ENCODE measurements at places on chromosomes 12 and 14.

DNA sequence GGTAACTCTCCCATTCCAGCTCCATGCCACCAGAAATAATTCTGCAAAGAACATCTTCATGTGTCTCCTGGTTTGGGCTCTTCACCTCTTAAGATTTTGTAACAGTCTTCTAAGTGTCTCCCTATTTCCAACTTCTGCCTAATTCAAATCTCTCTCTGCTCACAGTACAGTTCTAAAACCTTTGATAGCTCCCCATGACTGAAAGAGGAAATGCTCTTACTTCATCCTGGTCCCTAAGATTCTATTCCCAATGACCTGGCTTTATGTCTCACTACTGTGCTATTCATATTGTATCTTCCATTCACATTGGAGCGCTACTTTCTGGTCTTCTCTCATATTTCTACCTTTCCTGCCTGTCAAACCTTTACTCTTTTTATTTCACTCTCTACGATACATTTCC lies 1.6 kb downstream of the AMN1 start:
- DNase-seq = no peak

DNA sequence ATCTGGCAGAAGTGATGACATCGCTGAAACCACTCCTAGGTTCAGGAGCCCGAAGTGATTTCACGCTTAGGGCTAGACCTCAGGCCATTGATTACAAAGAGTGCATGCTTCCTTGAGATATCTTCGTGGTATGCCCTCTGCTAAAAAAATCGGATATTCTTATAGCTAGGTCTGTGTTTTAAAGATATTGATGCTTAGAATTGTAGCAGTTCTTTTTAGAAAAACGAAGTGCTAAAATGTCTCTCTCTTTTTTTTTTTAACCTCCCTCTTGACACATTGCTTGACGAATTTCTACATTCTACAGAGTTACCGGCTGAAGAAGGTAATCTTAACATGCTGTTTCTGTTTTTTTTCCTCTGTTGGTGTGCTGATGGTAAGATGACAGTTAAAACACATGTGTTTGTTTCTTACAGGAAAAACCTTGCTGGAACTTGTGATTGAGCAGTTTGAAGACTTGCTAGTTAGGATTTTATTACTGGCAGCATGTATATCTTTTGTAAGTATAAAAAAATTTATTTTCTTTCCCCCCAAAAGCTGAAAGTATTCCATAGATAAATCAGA lies 1.3 kb downstream of the ATP2A2 start:
- no peak for DNase-seq

GRCh38 chr14:65495196-65495595 lies 82.7 kb downstream of the FUT8 start:
- DNase-seq = no peak

DNA sequence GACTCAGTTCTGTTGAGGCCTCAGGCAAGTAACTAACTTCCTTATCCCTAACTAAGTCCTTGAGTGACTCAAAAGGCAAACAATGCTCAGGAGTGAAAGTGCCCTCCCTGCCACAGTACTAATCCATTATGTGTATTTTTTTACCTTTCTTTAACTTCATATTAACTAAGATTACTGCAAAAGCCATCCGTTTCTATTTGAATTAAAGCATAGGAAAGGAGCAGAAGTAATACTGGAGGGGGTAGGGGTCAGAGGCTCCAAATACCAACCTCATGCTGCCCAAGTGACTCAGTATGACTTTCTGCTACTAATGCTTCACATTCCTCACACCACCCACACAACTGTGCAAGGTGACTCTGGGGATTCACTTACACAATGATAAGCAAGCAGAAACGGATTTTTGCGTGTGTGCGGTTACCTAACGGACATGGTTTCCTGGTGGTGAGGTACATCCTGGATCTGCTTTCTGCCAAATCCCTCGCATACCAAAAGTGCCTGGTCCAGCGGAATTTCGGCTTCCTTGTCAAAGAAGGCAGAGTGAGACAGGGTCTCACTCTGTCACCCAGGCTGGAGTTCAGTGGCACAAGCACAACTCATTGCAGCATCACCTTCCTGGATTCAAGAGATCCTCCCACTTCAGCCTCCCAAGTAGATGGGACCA lies 25.1 kb downstream of the MOK start:
- DNase-seq = no peak

DNA sequence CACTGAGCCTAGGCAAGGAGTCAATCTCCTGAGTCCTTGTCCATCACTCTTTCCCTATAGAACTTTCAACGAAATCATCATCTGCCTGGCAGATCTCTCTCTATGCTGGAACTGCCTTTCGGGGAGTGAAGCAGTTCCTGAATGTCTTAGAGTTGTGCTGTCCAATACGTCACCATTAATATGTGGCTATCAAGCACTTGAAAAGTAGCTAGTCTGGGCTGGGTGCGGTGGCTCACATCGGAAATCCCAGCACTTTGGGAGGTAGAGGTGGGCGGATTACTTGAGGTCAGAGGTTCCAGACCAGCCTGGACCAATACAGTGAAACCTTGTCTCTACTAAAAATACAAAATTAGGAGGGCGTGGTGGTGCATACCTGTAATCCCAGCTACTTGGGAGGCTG lies 35.1 kb downstream of the NRDE2 start:
- DNase-seq = no peak

GRCh38 chr12:51085757-51086156 lies 2.4 kb upstream of the CSRNP2 start:
- no peak for DNase-seq

DNA sequence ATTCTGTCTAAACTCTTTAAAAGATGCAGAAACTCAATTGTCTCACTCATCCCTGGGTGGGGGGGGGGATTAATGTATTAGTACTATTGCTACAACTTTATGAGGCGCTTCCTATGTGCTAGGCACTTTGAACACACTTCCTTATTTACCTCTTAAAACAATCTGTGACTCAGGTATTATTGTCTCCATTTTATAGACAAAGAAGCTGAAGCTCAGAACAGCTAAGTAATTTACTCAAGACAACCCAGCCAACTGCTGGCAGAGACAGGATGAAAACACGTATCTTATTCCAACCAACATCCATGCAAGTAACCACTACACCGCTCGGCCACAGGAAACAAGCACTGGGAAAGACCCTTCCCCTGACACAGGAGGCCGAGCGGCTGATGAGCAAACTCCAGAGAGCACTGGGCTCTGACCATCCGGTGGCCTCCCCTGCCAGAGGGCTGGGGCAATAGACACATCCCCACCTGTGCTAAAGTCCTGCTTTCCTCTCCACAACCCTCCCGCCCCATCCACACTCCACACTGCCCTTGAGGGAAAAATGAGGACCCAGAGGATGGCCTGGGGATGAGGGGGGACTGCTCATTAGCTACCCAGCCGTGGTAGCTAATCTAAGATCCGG lies 244.2 kb downstream of the DPF3 start:
- no peak for DNase-seq

- DNase-seq = no peak
Observed at GRCh38 chr12:26555139-26555538, 277.9 kb downstream of the ITPR2 start.

DNA sequence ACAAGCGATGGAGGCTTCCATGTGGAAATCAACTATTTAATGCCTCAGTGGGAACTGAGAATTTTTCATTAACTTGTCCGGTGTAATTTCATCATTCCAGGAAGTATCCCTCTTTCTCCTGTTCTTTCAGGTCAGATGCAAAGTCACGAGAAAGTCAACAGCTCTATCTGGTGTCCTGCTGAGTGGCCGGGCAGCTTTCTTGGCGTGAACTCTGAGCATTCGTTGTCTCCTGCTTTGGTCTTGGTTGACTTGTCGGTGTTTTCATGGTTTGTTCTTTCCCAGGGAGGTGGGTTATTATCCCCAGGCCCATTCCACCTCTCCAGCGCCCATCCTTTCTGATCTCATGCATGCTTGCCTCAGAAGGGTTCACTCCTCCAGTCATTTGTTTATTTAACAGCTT lies 149.1 kb downstream of the GLT1D1 start:
- DNase-seq = no peak

DNA sequence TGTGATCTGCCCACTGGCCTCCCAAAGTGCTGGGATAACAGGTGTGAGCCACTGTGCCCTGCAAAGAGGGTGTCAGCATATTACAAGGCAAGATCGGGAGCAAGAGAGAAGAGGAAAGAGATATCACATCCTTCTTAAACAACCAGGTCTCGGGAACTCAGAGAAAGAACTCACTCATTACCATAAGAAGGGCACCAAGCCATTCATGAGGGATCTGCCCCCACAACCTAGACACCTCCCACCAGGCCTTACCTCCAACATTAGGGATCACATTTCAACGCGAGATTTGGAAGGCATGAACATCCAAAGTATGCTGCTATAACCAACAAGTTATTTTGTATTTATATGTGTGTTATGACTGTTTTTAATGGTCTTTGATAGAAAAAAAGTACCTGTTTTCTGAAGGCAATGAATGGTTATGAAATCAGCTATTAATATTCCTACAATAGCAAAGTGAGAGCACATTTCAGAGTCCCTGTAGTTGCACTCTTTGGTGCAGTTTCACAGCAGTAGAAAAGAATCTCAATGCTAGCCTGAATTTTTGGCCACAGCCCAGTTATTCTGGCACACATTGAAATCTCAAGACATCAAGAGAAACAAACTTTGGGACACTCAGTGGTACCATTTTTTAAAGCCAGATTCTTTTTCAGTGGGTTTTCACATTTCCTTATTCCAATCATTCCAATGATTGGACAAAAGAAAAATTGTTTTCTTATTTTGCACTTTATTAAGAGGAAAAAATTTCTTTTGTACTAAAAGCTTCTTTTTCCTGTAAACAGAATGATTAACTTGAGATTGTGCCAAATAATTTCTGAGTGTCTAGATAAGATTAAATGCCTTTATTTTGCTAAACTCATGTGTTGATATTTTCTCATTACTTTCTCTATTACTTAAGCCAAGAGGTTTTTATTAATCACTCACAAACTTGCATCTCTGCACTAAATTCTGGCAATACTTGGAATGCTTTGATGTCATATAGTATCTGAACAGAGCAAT lies 582.6 kb upstream of the ATP2B1 start:
- DNase-seq = no peak

- DNase-seq = no peak
Observed at GRCh38 chr14:39080886-39081285, 22.1 kb downstream of the SEC23A start.

DNA sequence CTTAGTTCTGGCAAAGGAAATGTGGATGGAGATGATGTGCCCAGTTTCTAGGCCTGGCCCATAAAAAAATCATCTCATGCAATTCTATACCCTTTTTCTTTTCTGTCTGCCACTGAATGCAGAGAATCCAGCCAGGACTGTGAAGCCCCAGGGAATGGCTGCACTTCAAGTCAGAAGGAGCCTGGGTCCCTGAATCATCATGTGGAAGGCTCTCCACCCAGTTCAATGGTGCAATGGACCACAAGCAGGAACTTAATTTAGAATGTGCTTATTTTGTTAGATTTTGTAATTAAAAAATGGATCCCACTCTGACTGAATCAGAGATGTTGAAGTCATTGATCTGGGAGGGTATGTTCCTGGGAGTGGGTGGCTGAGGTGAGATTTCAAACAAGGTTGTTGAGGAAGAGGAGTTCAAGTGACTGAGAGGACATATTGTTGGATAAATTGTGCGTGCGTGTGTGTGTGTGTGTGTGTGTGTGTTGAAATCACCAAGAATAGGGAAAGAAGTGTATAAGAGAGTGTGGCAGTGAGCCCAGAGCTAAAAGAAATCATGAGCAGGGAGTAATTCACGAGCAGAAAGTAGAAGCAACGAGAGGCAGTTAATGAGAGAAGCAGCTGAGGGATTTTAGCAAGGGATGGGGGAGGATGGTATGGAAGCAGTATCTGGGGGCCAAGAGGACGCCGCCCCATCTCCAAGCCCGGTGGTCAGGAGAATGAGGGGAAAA lies 125.4 kb downstream of the TMX1 start:
- DNase-seq = no peak

- DNase-seq = no peak
Observed at GRCh38 chr12:100345020-100345767, 11.7 kb upstream of the SLC17A8 start.

DNA sequence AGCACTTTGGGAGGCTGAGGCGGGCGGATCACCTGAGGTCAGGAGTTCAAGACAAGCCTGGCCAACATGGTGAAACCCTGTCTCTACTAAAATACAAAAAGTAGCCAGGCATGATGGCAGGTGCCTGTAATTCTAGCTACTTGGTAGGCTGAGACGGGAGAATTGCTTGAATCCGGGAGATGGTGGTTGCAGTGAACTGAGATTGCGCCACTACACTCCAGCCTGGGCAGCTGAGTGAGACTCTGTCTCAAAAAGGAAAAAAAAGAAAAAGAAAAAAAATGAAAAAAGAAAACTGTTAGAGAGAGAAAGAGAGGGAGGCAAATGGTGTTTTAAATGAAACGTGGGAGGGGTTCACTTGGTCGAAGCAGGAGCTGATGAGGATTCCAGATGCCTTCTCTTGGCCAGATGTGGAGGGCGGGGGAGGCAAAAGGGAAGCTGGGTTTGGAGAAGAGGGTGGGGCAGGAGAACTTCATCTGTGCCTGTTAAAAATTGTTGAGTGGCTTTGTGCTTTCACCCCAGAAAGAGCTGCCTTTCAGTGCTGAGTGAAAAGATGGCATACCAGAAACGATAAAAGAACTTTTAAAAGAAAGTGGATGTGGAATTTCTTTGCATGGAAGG lies 1.1 kb downstream of the EMP1 start:
- no peak for DNase-seq

DNA sequence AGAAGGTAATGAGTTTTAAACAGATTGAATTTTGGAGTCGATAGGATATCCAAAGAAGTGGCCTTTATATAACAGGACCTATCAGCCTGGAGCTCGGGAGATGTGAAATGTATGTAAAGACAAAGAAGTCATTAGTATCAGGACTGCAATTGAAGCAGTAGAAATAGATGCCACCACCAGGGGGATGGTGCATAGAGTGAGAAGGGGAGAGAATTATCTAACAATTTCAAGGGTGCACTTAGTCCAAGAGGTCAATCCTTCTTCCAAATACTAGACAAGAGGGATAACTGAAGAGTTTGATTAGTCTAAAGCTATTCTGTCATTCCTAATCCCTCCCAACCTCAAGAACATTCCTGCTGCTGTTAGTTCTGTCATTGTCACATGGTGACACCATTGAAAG lies 127.8 kb downstream of the CFAP54 start:
- DNase-seq = no peak

DNA sequence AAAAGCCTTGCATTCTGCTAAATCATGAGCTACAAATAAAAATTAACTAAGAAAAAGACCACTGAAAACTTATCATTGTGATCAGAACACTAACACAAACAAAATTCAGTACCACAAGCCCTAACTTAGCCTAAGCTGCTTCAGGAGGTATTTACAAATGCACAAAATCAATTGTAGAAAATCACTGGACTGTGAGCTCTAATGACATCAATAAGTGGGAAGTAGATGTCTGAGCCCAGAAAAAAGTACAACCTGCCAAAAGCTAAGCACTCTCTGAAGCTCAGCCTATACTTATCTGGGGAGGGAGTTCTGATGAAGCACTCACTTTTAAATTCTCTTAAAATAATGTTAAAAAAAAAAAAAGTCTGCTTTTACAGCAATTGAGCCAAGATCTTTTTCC lies 92.9 kb downstream of the SLCO1B1 start:
- no peak for DNase-seq

Data from NK-92 treated with Interleukin-12 subunit alpha and Interleukin-12 subunit beta, amount 100 ng/mL, for 24 hours (cell line).